HFFc6 (cell line): ENCODE measurements at places on chromosomes 11 and 22.
A peak's percentile ranks its signal among the peaks of the same experiment; 100 is the strongest.

DNA sequence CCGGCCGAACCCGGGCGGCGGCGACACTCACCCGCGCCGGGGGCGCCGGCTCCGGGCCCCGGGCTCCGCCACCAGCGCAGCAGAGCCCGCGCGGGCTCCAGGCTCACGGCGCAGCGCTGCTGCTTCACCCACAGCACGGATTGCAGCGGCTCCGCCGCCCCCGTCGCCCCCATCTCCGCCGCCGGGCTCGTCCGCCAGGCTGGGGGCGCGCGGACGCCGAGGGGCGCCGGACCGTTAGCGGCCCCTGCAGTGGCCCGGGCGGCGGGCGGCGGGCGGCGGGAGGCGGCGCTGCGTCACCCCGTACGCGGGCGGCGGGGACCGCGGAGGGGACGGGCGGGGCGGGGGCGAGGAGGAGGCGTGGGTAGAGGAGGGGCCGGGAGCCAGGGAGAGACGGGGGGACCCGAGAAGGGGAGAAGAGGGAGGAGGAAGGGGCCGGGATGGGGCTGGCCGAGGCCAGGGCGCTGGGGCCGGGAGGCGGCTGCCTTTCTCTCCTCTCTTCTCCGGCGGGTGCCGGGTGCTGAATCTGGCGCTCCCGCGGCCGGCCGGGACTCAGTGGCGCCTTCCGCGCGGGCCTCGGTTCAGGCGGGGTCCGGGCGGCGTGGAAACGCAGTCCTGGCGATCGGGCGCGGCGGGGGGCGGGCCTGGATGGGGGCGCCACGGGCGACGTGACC, at the start of gene CERK:
TSS of gene CERK (minus strand) at position 277 of the 671 bp plus-strand sequence. CDS start at position 173, 104 bp downstream.
- DNase-seq: peak; percentile 52
- peak within 1 kb of the TSS; percentile 96 for H3K4me3 ChIP-seq
- H3K27ac ChIP-seq: peak within 1 kb of the TSS; percentile 75

GRCh38 chr11:18791207-18791968, at the start of gene PTPN5:
PTPN5 (minus strand) TSS chr11:18791798; CDS start chr11:18771958, 19,840 bp downstream.
- DNase-seq: no peak
- H3K4me3 ChIP-seq: no peak within 1 kb of the TSS

DNA sequence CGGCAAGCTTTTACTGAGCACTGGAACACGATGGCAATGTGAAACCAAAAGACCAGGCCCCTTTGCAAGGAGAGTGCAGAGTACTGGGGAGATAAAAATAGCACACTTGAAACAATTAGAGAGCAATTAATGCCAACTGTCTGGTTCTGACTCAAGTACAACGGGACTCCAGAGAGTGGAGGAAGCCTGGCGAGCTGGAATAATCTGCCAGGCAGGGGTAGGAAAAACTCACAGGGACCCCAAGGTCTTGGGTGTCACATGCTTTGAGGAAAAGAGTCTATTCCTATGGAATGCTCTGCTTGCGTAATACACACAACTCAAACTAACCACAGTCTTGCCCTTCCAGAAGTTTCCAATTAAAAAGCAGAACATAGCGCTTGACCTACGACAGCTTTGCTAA, 113.0 kb upstream of the CLMP start:
- DNase-seq: peak; percentile 64
- H3K36me3 ChIP-seq: no peaks in the 10 kb centered on the region
- peak overlapping the region; percentile 72 for H3K4me3 ChIP-seq
- peak overlapping the region; percentile 77 for H3K27ac ChIP-seq
- peaks cover 4% of the 10 kb centered on the region for H3K27me3 ChIP-seq
- H3K4me1 ChIP-seq: peaks cover 35% of the 10 kb centered on the region

DNA sequence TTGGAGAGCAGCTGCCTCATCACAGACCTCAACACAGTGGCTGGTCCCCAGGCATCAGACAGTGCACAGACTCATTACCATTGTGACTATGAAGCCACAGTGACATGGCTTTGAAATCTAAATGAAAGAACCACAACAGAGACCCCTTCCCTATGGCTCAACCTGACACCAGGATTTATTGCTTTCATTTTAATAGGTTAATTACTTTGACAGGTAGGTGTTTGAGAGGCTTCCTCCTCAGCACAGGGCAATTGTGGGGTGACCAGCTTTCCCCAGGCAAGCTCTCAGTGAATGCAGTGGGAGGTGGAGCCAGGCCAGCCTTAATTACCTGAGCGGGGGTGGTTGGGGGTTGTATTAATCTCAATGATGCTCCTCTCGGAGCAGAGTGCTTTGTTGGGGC, 102.3 kb downstream of the CHST1 start:
- H3K27ac ChIP-seq: no peak overlapping the region
- no peaks in the 10 kb centered on the region for H3K36me3 ChIP-seq
- no peaks in the 10 kb centered on the region for H3K4me1 ChIP-seq
- peaks cover 38% of the 10 kb centered on the region for H3K27me3 ChIP-seq
